ENCODE measurements at places on chromosomes 4 and X. TPM values are rescaled to one million over a fixed set of nuclear protein-coding genes. Genes with fewer than 3 reads are reported as not detected.

RENBP gene
- total RNA-seq, result 28.6 TPM

HSD17B11 gene
- total RNA-seq, result 42.5 TPM

SPIN2B gene
- 15.4 TPM for total RNA-seq

DTHD1 gene
- not detected for total RNA-seq

CETN2 gene
- total RNA-seq, result 8.4 TPM

CXCL10 gene
- total RNA-seq, result 0.50 TPM

RHOXF2B gene
- not detected for total RNA-seq

GPC3 gene
- 1.0 TPM for total RNA-seq

AFP gene
- total RNA-seq, result not detected

SATL1 gene
- total RNA-seq, result not detected

CTPS2 gene
- total RNA-seq, result 5.8 TPM

NXF3 gene
- total RNA-seq, result not detected

CCDC158 gene
- not detected for total RNA-seq

ADH1B gene
- total RNA-seq, result not detected

SPACA5B gene
- total RNA-seq, result not detected

ENOPH1 gene
- total RNA-seq, result 33.0 TPM

GAGE1 gene
- not detected for total RNA-seq

NCAPG gene
- 62.7 TPM for total RNA-seq

HELT gene
- not detected for total RNA-seq

CDS1 gene
- total RNA-seq, result 0.08 TPM

PNMA3 gene
- 5.5 TPM for total RNA-seq
